ENCODE measurements at places on chromosomes 13 and 19.

- no peak for DNase-seq
Observed at GRCh38 chr19:31519256-31519655, 170.0 kb upstream of the TSHZ3 start.

DNA sequence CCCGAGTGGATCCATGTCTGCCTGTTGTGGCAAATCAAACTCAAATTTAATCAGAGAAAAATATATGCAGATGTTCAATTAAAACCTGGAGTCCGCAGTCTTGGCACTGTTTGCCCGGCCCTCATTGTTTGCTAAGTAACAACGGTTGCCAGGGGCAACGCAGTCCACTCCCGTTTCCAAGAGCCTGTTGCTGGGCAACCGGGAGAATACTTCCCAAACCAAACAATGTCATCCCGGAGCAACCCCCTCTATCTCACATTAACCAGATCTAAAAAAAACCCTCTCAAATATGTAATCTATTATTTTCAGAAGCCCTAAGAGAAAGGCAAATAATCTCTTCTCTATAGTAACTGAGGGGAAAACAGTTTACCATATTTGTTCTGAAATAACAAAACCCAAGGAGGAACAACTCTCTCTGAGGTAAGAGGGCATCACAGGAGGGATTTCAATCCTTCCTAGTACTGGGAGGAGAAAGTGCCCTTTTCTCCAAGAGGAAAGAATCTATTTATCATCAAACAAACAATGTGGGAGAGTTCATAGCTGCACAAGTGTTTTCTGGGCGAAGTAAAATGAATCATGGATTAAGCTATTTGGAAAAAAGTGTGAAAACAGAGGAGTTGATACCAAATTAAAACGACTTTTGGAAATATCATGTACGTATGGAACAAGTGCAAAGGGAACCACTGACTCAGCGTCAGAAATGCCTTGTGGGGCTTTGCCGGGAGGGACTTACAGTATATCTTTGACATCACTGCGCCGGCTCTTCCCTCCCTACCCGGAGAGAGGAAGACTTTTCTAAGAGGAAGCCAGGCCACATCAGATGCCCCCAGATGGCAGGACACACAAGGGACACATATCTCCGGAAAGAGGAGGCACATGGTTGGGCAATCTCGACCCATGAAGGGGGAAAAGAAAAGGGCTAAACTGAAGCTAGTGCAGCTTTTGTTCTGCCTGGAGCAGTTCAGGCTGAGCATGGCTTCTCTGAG is 43.3 kb downstream of the RFX2 start:
- peak; percentile 97 for DNase-seq

DNA sequence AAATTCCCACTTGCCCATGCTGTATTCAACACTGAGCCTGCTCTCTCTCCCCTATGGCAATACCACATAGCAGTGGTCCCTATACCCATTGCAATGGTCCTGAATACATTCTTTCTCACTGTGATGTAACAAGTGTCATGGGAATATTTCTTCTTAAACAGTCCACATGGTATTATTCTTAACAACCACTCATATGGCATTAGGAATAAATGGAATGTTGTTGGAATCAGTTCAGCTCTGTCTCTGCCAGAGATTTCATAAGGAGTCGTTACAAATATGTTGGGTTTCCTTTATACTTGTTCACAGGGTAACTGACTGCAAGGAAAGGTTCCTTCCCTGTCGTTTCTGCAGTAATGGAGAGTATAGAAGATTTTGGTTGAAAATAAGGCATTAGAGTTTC is 128.3 kb upstream of the SPATA13 start:
- DNase-seq, result no peak

- DNase-seq, result peak; percentile 46
Observed at GRCh38 chr19:778910-779653, 18.2 kb upstream of the PTBP1 start.

DNA sequence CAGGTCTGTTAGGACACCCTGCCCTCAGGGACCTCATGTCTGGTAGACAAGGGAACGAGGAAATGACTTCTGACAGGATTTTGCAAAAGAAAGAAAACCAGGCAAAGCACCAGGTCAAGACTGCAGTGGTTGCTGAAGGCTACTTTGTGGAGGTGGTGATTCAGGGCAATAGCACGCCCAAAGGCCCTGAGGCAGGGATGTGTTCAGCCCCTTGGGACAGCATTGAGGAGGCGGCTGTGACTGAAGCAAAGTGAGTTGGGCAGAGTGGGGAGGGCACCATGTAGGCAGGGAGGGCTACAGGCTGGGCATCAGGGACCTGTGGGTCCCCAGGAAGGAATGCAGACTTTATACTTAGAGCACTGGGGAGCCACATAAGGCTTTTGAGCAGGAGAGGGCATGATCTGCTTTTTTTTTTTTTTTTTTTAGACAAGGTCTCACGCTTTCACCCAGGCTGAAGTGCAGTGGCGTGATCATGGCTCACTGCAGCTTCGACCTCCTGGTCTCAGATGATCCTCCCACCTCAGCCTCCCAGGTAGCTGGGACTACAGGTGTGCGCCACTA is 10.8 kb upstream of the HOMER3 start:
- DNase-seq, result no peak

GRCh38 chr13:28631801-28632200 is 27.1 kb upstream of the POMP start:
- no peak for DNase-seq

- no peak for DNase-seq
Observed at GRCh38 chr19:28297036-28297435, 915.9 kb downstream of the UQCRFS1 start.

GRCh38 chr13:32829676-32830335 is 186.4 kb upstream of the KL start:
- no peak for DNase-seq

DNA sequence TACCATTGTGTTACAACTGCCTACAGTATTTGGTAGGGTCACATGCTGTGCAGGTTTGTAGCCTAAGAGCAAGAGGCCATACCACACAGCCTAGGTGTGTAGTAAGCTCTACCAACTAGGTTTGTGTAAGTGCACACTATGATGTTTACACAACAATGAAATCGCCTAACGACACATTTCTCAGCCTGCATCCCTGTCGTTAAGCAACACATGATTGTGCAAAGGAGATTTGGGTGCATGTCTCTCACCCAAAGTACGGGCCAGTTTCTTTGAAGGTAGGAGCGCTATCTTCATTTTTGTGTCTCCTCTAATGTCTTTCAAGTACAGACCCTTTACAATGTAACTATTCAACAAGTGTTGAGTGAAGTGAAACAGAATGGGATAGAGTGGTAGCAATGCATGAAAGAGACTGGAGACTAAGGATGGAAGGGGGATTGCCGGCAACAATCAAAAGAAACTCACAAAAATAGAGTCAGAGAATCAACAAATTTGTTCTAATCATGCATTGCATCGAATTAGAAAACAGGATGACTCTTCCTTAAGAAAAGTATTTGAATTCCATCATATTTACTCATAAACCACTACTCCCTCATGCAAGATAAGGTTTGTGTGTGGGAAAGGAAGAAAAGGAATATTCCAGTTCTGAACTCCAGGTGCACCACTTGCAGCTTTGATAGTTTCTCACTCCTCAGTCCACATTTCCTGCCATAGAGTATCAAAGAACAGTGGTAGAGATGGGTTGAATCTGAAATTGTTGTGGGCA is 60.2 kb upstream of the TNFRSF19 start:
- DNase-seq, result no peak

DNA sequence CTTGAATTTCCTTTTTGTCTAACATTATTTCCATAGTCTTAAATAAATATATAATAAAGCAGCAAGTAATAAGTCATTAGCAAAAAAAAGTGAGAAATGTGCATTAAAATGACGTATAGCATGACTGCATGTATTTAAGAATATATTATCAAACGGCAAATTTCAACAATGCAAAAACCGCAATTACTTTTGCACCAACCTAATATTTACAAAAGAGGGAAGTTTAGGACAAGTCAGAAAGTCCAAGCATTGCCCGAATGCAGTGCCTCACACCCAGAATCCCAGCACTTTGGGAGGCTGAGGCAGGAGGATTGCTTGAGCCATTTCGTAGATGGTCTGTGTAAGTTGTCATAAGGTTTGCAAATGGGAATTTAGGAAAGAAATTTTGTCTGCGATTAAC is 10.2 kb upstream of the NAXD start:
- DNase-seq, result no peak

GRCh38 chr13:97441368-97441767 is 7.4 kb downstream of the RAP2A start:
- DNase-seq, result no peak

DNA sequence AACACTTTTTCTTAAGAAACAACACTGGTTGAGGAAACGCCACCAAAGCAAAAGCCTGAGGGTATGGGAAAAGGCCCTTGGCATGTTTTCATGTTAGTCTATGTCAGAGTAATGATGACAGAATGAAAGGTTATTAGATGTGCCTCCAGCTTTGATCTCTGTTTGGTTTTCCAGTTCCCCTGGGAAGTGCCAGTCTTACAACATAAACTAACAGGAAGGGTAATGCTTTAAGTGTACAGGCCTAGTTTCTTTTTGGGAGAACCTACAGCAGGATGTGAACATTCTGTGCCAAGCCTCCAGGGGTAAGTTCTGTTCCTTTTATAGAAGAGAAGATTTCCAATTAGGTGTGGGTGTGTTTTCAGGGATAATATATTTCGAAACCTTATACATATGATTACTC is 121.7 kb downstream of the FNDC3A start:
- no peak for DNase-seq

DNA sequence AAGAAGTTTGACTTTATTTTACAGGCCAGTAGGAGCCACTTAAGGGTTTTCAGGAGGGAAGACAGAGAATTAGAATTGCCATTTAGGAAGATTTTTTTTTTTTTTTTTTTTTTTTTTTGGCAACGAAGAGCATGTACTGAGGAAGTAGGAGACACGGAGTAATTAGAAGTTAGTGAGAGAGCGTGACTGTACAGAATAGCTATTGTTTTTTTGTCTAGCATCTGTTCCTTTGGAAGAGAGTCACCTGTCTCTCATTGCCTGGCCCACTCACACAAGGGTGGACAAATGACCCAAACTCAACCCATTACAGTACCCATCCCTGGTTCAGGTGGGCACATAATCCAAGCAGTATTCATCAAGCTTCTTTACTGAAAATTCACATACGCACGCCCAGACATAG is 166.7 kb downstream of the LACC1 start:
- DNase-seq, result no peak

DNA sequence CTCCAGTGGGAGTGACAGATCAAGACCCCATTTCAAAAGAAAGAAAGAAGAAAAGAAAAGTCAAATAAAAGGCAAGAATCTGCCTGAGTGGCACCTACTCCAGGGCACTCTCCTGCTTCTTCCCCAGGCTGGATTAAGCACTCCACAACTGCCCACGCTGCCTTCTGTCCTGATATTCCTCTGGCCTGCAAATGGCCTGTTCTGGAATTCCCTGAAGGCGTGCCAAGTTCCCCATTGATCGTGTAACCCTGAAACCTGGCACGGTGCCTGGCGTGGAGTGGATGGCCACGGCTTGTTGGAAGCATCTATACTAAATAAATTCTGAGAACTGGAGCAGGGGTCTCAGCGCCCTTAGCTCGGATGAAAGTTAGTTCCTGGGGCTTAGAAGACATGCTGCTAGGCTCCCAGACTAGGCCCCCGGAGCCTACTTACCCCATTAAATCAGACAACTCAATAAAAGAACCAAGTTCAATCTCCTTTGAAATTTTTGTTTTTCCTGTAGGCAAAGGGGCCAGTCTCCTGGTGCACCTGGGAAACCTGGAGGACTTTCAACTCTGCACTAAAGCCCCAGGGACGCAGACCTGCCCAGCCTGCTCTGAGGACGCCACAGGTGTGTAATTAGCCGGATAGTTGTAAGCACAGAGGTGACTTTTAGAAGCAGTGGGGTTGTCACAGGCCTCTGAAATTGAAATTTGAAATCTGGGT is 21.9 kb downstream of the ANKRD27 start:
- no peak for DNase-seq

GRCh38 chr13:52411629-52412028 is 5.7 kb upstream of the THSD1 start:
- no peak for DNase-seq

GRCh38 chr19:5128251-5128935 is 159.5 kb downstream of the KDM4B start:
- DNase-seq, result no peak

DNA sequence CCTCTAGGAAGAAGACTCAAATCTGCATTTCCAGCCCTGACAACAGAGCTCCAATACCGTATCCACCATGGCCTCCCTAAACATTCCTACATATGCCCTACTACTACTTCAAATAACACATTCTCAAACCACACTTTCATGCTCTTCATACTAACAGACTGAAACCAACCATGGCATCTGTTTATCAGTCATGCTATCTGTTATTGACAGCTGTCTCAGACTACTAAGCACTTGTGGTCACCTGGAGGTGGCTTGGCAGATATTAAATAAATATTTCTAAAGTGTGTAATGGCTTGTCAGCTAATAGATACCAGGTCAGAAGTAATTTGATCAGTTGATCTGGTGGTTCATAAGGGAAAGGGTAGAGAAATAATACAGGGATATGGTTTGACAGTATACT is 489.1 kb downstream of the DIAPH3 start:
- no peak for DNase-seq

GRCh38 chr13:101556676-101557123 is 104.2 kb downstream of the ITGBL1 start:
- no peak for DNase-seq

DNA sequence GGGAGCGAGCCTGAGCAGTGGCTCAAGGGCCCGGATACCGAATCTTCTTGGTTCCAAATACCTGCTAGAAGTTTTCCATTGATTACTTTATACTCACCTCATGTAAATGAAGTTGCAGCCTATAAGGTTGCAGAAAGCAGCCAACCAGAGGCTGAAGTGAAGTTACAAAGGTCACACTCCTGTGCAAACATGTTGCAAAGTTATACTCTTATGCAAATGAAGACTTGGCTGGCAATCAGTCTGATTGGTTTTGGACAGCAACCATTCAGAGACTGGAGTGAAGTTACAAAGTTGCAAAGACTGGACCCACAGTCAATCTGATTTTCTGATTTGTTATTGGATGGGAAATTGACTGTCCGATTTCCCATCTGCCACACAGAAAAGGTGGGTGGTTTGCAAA is 152.5 kb downstream of the GGACT start:
- no peak for DNase-seq

DNA sequence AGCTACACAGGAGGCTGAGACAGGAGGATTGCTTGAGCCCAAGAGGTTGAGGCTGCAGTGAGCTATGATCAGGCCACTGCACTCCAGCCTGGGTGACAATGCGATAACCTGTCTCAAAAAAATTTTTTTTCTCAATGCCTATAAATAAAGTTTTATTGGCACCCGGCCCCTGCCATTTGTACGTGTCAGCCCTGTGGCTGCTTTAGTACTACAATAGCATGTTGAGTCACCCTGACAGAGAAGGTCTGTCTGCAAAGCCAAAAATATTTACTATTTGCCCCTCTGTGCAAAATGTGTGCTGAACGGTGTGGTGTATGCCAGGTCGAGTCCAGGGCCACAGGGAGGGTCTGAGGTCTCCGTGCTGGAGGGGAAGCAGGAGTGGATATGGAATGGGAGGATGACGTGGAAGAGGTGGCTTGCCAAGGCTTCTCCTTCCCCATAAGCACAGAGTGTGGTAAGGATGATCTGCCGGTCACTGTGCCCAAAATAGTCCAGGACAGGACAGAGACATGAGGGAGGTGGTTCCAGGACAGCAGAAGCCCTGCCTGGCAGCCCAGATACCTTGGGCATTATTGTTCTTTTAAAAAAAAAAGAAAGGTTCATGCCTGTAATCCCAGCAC is 10.0 kb downstream of the NMRK2 start:
- DNase-seq, result peak; percentile 31

GRCh38 chr13:94761407-94761806 is 49.1 kb upstream of the SOX21 start:
- no peak for DNase-seq
